Omental fat pad (tissue), 4 donors: ENCODE measurements at places on chromosomes 5 and 9. TPM values are rescaled to one million over a fixed set of nuclear protein-coding genes. Genes with fewer than 3 reads are reported as not detected.

- no peak for DNase-seq
These were observed 623 bp upstream of the TRIM36 start for GRCh38 chr5:115170134-115170928.

DNA sequence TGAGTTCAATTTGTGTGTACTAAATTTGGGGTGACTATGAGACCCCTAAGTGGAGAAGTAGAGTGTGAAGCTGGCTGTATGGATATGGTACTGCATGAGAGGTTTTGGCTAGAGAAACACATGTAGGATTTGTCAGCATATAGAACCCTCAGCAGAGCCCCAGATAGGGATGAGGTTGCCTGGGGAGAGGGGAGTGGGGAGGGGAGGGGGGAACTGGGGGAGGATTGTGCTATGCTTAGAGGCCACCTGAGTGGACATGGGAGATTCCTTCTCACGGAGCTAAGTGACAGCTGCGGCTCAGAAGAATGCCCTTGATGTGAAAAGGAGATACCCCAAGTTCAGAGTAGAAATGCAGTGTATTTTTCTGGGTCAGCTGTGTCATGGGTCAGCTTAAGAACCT lies 11.2 kb downstream of the SLC22A5 start:
- no peak for DNase-seq

DNA sequence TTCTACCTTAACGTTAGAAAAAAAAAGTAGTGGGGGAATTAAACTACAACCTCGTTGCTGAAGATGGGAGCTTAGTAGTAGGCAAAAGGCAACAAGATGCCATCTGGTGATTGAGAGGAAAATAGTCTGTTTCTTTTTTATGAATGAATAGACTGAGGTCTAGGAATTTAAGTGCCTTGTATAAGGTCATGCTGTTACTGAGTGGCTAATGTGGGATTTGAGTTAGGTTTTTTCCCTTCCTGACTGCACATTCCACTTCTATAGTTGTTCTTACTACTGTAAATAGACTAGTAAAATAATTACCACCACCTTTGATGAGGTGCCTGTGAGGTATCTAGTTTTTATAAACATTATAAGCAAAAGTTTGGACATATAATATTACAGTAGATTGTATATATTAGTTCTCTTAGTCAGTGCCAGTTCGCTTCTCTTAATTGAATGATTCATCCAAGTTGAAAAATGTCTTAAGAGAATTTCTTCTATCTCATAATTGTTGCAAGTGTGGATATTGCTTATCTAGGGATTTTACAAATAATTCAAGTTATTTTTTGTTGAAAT lies 19.1 kb downstream of the FSD1L start:
- no peak for DNase-seq

Gene SPATA31E1
- total RNA-seq: not detected

GRCh38 chr9:113617550-113617949 lies 154.0 kb downstream of the RGS3 start:
- no peak for DNase-seq

GRCh38 chr9:127537792-127538191 lies 74.3 kb upstream of the STXBP1 start:
- no peak for DNase-seq

DNA sequence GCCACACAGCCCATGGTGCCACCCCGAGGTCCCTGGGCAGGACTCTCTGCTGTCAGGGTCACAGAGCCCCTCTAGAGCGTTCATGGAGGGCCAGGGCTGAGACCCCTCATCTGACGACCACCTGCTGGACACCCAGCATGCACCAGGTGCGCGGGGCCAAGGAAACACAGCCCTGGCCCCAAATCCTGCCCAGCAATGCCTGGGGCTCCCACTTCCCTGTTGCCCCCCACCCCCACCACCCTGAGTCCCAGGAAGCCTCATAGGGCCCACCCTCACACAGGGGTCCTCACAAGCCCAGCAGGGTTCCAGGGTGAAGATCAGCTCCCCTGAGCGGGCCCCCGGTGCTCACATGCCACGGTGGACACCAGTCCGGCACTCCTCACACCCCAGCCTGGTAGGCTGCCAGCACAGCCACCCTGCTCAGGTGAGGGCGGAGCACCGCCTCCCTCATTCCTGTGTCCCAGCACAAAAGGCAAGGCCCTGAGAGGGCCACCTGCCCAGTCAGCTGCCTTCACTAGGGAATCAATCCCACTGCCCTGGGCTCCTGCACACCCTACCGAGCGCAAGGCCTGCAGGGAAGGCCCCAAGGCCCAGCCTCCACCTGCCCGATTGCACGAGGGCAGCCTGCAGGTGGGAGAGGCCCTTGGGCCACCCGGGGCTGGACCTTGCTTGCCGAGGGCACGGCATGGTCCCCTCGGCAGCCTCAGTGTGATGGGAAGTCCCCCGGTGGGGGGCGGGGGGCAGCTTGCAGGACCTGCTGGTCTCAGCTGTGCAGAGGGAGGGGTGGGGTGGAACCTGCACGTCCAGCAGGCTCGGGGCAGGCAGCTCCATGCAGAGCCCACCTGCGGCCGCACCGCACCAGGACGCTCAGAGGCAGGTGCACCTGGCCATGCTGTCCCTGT lies 56.4 kb upstream of the UBAC1 start:
- DNase-seq: no peak

DNA sequence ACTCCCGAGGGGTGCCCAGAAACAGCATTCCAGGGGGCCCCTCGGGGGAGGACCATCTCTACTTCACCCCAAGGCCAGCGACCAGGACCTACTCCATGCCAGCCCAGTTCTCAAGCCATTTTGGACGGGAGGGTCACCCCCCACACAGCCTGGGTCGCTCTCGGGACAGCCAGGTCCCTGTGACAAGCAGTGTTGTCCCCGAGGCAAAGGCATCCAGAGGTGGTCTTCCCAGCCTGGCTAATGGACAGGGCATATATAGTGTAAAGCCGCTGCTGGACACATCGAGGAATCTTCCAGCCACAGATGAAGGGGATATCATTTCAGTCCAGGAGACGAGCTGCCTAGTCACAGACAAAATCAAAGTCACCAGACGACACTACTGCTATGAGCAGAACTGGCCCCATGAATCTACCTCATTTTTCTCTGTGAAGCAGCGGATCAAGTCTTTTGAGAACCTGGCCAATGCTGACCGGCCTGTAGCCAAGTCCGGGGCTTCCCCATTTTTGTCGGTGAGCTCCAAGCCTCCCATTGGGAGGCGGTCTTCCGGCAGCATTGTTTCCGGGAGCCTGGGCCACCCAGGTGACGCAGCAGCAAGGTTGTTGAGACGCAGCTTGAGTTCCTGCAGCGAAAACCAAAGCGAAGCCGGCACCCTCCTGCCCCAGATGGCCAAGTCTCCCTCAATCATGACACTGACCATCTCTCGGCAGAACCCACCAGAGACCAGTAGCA lies 83.9 kb downstream of the GOLPH3 start:
- no peak for DNase-seq

Gene N4BP3
- 0.94 TPM for total RNA-seq

- no peak for DNase-seq
These were observed 218.1 kb downstream of the AUH start for GRCh38 chr9:91143642-91144041.

Gene ENG
- 34.3 TPM for total RNA-seq

DNA sequence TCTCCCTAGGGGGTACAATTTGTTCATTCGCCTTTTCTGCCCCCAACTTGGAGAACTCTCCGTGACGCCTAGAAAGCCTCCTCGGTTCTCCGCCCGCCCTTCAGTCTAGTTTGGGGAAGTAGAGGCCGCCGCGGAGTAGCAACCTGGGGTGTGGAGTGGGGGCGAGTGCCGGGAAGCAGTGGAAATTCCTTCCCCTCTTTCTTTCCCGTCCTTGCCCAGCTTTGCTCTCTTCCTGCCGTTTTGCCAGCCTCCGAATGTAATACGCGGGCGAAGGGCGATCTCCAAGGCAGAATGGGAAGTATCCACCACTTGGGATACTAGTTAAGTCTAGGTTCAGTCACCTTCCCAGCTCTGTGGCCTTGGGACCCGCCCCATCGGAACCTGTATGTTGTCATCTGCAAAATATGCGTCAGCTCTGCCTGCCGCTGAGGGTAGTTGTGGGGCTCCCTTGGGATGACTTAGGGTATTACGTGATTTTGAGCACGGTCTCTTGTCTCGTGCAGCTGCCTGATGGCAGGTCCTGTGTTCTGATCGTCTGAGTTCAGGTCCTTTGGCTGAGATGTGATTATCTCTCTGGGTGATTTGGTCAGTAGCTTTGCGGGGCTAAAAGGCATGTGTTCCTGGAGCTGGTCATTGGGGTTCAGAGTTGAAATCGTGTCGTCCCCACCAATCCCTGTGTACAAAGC lies 724 bp downstream of the PAM start:
- peak; percentile 65 for DNase-seq

- DNase-seq: no peak
These were observed 17.8 kb downstream of the SLC38A9 start for GRCh38 chr5:55694152-55694830.

GRCh38 chr5:180591311-180591887 lies at the start of gene SCGB3A1:
TSS of gene SCGB3A1 (minus strand) at chr5:180591499. CDS start at chr5:180591462, 37 bp downstream.
- DNase-seq: no peak

- DNase-seq: no peak
These were observed 109.8 kb upstream of the TARS1 start for GRCh38 chr5:33330992-33331391.

DNA sequence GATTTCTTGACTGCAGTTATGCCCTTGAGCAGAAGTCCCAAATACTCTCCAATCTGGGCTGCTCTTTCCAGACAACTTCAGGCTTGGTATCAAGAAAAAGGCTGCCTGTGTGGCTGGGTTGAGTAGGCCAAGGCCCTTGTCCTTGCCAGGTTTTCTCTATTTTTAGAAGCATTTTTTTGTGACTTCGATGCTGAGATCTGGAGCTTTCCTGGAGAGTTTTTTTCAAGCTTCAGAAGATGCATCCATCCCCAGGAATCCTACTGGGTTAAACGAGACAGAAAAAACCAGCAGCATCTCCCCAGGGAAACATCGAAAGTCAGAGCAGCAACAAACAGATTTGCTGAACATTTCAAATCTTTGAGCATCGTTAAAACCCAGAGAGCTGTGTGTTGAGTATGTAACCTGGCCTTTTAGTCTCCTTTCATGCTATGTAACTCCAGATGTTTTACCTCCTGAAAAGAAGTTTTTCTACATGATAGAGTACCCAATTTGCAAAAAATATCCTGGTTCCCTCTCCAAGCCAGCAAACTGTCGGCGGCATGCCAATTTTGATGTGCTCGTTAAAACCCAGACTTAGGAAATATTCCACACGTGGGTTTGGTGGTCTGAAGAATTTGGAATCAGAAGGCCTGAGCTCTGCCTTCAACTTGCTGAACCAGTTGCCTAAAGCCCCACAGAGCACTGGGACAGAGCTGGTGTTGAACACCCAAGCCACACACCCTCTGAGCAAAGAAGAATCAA lies 98.1 kb upstream of the ALDH1B1 start:
- no peak for DNase-seq

DNA sequence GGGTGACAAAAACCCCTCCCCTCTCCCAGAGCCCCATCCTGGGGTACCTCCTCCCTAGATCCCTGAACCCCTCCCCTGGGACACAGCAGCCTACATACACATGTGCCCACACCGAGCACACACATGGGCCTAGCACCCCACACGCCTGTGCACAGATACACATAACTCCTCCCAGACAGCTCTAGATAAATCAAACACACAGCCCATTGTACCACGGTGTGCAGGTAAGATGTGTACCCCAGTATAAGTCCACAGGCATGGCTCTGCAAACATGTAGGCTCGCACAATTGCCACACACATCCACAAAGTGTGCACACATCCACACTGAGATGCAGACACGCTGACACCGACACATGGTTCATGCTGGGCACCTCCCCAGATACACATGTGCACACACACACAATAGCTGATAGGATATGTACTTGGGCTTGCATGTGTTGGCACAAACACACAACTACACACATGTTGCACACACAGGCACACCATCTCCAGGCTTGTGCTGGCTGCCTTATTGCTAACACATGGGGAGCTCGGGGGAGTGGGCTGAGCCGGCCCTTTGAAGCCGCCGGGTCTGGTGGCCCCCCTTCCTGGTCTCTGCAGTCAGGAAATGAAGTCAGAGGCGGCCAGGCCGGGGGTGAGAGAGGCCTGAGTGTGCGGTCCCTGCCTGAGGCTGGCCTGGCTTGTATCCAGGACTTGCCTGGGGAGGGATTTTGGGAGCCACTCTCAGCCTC lies 30.2 kb downstream of the GOLGA2 start:
- no peak for DNase-seq

Gene MZB1
- 1.1 TPM for total RNA-seq

Gene SLC27A6
- total RNA-seq: not detected

GRCh38 chr9:72646061-72646460 lies 124.7 kb downstream of the TMC1 start:
- DNase-seq: no peak

GRCh38 chr5:7728076-7728475 lies 122.9 kb downstream of the CFAP90 start:
- no peak for DNase-seq

Gene TIFAB
- not detected for total RNA-seq

GRCh38 chr5:128446-128845 lies 36.5 kb downstream of the PLEKHG4B start:
- no peak for DNase-seq

- DNase-seq: no peak
These were observed 31.5 kb downstream of the KLF9 start for GRCh38 chr9:70382709-70383605.

Gene TGFBI
- total RNA-seq: 166 TPM

Gene NDUFS6
- total RNA-seq: 43.0 TPM

GRCh38 chr9:116067566-116067965 lies 86.0 kb upstream of the PAPPA start:
- DNase-seq: no peak

Gene ARL10
- total RNA-seq: 7.2 TPM

Gene SPINK6
- total RNA-seq: not detected

GRCh38 chr5:64166201-64166959 lies 737 bp downstream of the RNF180 start:
- no peak for DNase-seq

Gene RPL37
- 143 TPM for total RNA-seq

- no peak for DNase-seq
These were observed 41.0 kb downstream of the OTULIN start for GRCh38 chr5:14705556-14705955.

- DNase-seq: no peak
These were observed 167.3 kb downstream of the GNAQ start for GRCh38 chr9:77864211-77864889.
